ENCODE measurements at places on chromosomes 12 and 14.

DNA sequence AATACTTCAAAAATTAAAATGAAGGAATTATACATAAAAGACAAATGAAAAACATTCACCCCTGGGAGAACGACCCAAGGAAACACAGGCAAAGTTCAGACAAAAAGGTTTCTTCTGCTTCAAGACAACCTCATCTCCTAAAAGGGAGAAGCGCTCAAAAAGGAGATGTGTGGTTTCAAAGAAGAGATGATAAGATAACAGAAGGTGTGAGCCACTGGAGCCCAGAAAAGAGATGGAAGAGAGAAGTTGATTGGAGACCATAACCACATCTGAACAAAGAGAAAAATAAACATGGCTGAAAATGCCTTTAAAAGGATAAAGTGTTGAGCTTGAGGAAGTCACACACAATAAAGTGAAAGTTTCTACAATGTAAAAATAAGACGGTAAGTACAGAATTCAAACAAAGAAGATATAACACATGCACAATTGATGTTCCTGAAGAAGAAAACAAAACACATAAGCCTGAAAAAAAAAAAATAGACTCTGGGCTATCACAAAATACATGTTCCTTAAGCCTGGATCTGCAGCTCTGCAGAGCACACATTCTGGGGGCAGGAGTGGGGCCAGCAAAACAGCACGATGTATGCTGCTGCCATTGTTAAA, 51.6 kb upstream of the C14orf180 start:
- no peak for DNase-seq

DNA sequence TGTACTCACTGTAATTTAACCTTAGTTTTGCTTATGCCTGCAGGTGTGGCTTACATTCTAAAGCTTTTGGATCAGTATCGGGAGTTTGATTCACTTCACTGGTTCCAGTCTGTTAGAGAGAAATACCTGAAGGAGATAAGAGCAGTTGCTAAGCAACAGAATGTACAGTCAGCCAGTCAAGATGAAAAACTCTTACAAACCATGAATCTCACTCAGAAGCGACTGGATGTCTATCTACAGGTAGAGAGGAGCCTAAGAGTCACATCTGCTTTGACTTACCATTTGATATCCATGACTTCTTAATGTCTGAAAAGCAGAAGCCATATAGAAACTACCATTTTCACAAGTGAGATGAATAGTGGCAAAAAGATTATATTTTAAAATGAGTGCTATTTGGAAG, 56.5 kb downstream of the WASHC4 start:
- DNase-seq: peak; percentile 1

- DNase-seq: no peak
Observed at GRCh38 chr12:106311139-106311538, 8.6 kb downstream of the TCP11L2 start.

DNA sequence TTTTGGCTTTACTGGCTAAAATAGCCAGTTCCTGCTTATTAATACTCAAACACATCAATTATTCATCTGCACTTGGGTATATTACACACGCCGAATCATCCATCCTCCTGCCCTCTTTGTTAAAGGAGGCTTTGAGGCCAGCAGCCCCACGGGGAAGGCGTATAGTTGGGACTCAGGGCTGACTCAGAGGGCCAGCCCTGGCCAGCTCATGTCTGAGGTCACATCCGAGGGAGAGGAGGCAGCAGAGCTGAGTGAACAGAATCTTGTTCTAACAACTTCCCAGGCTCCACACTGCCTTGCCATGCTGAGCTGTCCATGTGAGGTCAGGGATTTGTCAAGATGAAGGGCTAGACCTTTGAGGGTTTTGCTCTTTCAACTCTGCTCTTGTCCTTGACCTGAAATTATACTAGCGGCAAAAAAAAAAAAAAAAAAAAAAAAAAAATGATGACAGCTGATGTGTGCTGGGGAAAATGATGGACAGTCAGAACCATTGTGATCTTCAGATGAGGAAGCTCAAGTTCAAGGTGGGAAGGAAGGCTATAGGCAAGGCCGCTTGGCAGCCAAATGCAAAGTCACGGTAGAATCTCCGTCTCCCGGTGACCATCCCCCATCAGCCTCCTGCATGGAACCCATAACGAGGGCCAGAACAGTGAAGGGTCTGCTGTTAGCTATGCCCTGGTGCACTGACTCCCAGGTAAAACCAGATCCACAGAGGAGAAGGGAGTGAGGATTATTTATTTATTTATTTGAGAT, 12.5 kb upstream of the MARK3 start:
- no peak for DNase-seq

- DNase-seq: no peak
Observed at GRCh38 chr12:50325890-50326391, 42.6 kb upstream of the LIMA1 start.

GRCh38 chr12:10497602-10498001, 8.1 kb upstream of the EIF2S3B start:
- no peak for DNase-seq

DNA sequence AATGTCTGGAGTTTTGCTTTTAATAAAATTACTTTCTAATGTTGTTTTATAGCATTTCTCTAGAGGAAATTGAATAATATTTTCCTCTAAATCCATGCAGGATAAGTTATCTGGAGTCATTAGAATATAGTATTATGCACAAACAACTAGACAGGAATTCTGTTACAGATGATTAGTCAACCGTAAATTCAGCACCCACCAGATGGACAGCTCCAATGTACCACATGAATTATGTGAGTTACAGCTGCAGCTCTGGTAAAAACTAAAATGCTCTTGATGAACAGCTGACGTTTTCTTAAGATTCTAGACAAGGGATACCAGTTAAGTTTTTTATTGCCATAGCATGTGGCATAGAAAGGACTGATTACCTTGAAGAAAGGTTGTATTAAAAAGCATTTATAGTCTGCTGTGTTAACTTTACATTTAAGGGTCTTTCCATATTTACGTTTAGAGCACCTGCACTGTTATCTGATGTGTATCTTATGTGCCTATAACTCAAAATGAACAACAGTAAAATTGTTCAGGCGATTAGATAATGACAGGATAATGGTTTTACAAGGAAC, 321.4 kb upstream of the LRFN5 start:
- peak; percentile 89 for DNase-seq

GRCh38 chr12:20039562-20039961, 328.8 kb upstream of the PDE3A start:
- no peak for DNase-seq

Measured in NCI-H1105 (cell line).